ENCODE measurements at places on chromosomes 7 and 10. TPM values are rescaled to one million over a fixed set of nuclear protein-coding genes. Genes with fewer than 3 reads are reported as not detected.

PAOX gene
- 6.5 TPM for total RNA-seq

NKX2-3 gene
- not detected for total RNA-seq

WNT8B gene
- total RNA-seq: 0.37 TPM

HPSE2 gene
- not detected for total RNA-seq

FXYD4 gene
- total RNA-seq: not detected

STEAP4 gene
- total RNA-seq: not detected

DNA sequence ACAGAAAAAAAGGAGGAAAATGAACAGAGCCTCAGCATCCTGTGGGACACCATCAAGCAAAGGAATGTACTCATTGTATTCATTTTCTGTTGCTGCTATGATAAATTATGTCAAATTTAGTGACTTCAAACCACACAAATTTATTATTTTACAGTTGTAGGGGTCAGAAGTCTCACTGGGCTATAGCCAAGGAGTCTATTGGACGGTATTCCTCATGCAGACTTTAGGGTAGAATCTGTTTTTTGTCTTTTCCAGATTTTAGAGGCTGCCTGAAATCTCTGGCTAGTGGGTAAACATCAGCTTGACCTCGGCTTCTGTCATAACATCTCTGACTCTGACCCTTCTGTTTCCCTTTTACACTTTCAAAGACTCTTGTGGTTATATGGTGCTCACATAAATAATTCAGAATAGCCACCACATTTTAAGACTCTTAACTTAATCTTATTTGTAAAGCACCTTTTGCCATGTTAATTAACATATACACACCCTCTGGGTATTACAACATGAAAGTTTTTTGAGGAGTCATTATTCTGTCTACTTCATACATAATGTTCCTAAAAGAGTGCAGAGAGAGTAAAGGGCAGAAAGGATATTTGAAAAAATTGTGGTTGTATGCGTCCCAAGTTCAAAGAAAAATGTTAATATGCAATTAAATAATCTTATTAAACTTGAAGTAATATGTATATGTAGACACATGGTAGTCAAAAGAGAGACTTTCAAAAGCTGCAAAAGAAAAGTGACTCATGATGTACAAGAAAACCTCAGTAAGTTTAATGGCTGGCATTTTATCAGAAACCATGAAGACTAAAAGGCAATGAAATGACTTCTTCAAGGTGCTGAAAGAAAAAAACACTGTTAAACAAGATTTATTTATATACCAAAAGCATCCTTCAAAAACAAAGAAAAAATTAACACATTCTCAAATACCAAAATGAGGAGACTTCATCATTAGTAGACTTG lies 70.8 kb upstream of the MEOX2 start:
- no peak for DNase-seq

DNA sequence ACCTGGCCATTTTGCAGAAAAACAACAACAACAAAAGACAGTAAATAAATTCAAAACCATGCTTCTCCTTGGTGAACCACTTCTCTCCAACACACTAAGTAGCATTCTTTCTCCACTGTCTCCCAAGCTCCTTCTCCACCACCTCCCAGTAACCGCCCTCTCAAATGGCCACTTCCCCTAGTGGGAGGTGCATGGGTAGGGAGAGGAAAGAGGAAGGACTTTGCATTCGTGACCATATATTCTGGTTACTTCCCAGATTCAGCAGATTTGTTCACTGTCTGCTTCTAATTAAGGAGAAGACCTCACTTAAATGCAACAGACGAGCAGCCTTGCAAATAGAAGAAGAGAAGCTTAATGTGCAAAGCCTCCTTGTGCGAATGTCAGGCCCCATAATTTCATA lies 166.8 kb downstream of the SORCS1 start:
- DNase-seq: no peak

DNA sequence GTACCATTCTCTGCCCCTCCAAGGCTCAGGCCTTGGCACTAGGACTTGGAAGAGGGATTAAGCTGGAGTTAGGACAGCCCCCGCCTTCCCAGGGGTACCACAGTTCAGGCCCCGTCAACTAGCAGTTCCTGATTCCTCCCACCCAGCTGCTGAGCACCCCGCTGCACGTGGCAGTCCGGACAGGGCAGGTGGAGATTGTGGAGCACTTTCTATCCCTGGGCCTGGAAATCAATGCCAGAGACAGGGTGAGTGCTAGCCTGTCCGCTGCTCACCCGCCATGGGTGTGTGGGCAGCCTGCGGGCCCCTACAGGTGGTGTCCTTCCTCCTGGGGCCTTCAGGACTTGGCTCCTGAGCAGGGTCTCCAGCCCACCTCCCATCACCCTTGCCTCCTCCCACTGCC lies 2.0 kb upstream of the HOGA1 start:
- DNase-seq: no peak

DNA sequence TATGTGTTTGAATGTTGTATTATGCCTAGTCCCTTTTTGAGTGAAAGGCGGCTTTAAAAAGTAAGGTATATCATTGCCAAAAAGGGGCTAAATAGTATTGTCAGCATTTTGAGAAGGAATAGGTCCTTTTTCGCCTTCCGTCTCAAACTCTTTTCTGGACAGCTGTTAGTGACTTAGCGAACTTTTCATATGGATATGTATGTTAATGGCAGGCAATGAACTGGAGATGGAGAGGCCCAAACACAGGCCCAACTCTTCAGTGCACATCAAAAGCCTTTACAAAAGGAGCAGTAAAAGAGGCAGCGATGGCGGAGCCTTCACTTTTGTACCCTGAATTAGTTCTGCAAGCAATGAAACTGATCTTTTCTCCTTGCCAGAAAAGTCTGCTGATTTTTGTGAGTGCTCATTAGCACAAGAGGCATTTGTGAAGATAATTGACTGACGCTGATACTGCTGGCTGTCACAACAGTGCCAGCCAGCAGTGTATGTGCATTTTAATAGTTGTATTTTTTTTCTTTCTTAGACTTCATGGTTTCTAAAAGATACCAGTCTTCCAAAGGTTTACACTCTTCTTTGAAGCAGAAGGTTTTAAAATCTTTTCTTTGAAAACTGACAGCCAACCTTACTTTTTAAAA lies 243.7 kb upstream of the SP8 start:
- no peak for DNase-seq

GRCh38 chr7:111408724-111409123 lies 153.6 kb downstream of the IMMP2L start:
- no peak for DNase-seq

GRCh38 chr10:3963191-3963673 lies 178.2 kb upstream of the KLF6 start:
- peak; percentile 36 for DNase-seq

- no peak for DNase-seq
These were observed 672.0 kb upstream of the FOXK1 start for GRCh38 chr7:4010061-4010605.

- DNase-seq: no peak
These were observed 21.5 kb downstream of the RBM33 start for GRCh38 chr7:155665957-155666287.

All from activated CD8-positive, alpha-beta T cell treated with anti-CD3 and anti-CD28 coated beads, Interleukin-2, amount 10 ng/mL, durations not matched to agents 7 days and 5 days (primary cell).